COLO829 (cell line): ENCODE measurements at places on chromosomes 3 and 15.
A peak's percentile ranks its signal among the peaks of the same experiment; 100 is the strongest.

DNA sequence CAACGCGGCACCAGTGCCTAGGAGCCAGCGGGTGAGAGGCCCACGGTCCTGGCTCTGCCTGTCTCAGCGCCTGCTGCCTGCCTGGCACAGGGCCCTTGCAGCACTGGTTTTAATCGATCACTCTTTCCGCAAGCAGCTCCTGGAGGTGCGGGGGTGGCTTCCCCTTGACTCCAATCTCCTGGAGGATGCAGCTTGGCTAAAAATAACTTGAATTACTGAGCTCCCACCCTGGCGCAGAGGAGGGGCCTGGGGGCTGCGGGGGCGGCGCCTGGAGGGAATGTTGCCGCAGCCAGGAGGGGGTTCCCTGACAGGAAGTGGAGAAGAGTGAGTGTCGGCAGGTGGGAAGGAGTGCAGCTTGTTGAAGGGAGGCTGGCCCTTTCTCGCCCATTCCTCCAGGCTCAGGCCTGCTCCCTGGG is 9.9 kb upstream of the RPL29 start:
- peak; percentile 66 for DNase-seq

DNA sequence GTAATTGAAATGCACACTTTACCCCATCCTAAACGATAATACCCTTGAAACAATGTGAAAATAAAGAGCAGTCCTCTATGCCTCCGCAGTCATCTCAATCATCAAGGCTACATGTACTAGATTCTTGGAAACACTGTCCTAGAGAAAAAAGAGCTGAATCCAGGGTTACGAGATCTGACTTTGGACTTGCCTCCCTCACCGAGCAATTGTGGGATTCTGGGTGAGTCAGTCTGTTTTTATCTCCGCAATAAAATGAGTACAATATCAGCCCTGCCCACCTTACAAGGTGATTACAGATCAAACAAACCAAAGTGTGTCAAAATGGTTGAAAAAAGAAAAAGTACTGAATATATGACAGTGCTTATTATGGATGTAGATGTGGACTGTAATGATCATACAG is 152.3 kb upstream of the SNTN start:
- DNase-seq = no peak

DNA sequence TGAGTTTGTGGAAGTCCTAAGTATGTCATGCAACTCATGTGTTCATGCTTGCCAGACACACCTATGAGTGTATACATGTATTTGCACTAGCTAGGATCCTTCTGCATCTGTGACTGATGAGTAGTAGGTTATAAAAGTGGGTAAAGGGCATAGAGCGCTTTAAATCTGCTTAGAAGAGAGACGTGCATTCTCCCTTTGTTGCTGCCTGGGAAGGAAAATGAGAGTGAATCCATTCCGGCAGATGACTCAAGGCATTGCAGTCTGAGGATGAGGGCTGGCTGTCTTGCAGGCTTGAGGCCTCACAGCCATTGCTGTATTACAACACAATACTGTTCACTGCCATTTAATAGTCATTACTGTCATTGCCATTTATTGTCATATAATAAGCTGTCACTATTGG is 120.8 kb upstream of the UMPS start:
- DNase-seq = no peak

GRCh38 chr3:175336406-175337133 is 477.4 kb downstream of the NAALADL2 start:
- no peak for DNase-seq

GRCh38 chr3:31541089-31541488 is 8.4 kb downstream of the STT3B start:
- DNase-seq = no peak

DNA sequence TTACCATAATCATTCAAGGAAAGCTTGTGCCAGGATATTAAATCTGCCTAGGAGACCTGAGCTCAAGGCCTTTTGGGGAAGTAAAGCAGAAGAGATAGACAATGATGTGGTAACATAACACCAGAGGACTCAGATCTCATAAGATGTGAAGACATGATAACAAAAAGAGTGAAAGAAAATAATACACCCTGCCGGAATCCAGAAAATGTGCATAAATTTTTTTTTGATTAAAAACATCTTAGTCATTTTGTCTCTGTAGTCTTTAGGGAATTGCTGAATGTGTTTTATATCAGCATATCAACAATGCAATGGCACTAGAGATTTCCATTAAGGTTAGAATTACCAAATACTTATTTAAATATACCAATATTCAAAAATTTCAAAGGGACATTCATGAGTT is 326.8 kb upstream of the ROBO1 start:
- DNase-seq = no peak

GRCh38 chr15:83249030-83249343 is 35.5 kb downstream of the BNC1 start:
- no peak for DNase-seq

GRCh38 chr3:187072102-187072501 is 67.2 kb downstream of the RPL39L start:
- no peak for DNase-seq

- DNase-seq = no peak
These were observed 194.8 kb downstream of the SLC9A9 start for GRCh38 chr3:143653493-143653892.

- DNase-seq = peak; percentile 88
These were observed 1.3 kb upstream of the TWF2 start for GRCh38 chr3:52240059-52240885.

- DNase-seq = no peak
These were observed 45.2 kb downstream of the C2CD4B start for GRCh38 chr15:62119874-62120273.

- no peak for DNase-seq
These were observed 86.2 kb upstream of the COL6A5 start for GRCh38 chr3:130259166-130259874.

- no peak for DNase-seq
These were observed 74.9 kb downstream of the PIK3R4 start for GRCh38 chr3:130671545-130672312.

GRCh38 chr15:83010709-83011270 is 649 bp downstream of the C15orf40 start:
- DNase-seq = peak; percentile 66

- no peak for DNase-seq
These were observed 232.5 kb upstream of the TBL1XR1 start for GRCh38 chr3:177429771-177430170.

GRCh38 chr15:56964182-56964581 is 45.7 kb downstream of the TCF12 start:
- no peak for DNase-seq

DNA sequence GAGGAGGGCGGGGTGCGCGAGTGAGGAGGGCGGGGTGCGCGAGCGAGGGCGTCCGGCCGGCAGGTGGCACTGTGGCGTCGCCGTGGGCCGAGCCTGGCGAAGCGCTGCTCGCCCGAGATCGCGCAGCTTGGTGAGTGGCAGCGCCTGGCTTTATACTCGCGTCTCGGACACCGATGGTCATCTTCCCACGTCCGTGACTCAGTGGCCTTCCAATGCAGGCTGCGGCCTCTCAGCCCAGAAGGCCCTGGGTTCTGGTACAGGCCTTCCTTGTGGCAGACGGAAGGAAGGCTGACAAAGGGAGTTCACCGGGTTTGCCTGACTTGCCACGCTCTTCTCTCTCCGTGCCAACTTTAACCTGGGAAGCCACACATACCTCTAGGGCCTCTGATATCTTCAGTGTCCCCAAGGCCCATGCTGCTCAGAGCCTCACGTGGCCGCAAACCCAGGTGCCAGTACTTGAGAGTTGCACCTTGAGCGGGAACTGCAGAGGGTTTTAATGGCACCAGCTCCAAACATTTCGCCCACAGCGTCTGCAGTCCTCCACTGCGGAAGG is 195.3 kb upstream of the LYSMD4 start:
- peak; percentile 71 for DNase-seq

DNA sequence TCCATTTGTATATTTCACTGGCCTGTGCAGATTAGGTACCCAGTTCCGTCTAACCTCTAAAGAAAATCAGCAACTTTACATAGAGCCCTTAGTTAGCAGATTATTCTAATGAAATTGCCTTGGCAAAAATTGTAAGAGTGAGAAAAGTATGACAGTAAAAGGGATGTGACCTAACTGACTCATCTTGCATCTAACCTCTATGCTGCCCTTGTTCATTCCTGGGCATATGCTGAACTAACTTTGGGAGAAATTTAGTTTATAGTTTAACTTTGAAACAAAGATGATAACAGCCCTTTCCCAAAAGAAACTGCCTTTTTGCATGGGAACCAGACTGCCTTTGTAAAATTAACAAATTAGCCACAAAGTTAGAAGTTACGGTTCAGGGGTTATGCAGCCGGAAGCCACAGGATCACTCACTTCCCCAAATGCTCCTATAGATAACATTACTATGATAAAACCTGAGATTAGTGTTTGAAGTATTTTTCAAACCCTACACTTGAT is 839.8 kb upstream of the ALCAM start:
- no peak for DNase-seq

DNA sequence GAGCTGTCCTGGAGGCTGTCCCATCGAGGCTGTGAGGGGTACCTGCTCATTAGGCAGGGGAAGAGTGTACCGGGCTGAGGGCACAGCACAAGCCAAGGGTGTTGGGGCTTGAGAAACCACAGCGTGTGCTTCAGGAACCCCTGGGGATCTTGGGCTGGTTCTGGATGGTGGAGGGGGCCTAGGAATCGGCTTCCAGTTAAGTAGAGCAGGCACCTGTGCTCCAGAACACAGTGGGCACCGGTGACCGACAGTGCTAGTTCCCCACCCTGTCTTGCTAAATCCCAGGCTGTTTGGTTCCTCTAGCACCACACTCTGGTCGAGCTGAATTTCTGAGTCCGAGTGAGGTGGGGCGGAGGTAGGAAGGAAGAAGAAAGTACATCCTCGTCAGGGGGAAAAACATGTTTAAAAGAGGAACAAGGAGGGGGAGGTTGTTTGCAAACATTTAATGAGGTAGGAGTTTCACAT is 29.1 kb downstream of the SLC6A6 start:
- no peak for DNase-seq

DNA sequence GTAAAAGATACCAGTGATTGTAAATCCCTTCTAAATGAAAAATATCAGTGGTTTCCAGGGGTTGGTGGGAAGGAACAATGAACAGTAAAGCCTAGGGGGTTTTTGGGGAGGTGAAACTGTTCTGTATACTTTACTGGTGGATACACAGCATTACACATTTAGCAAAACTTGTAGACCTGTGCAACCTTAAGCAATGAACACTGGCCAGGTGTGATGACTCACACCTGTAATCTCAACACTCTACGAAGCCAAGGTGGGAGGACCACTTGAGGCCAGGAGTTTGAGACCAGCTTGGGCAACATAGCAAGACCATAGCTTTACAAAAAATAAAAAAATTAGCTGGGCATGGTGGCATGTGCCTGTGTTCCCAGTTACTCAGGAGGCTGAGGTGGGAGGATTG is 1.8 kb downstream of the CCDC13 start:
- no peak for DNase-seq

DNA sequence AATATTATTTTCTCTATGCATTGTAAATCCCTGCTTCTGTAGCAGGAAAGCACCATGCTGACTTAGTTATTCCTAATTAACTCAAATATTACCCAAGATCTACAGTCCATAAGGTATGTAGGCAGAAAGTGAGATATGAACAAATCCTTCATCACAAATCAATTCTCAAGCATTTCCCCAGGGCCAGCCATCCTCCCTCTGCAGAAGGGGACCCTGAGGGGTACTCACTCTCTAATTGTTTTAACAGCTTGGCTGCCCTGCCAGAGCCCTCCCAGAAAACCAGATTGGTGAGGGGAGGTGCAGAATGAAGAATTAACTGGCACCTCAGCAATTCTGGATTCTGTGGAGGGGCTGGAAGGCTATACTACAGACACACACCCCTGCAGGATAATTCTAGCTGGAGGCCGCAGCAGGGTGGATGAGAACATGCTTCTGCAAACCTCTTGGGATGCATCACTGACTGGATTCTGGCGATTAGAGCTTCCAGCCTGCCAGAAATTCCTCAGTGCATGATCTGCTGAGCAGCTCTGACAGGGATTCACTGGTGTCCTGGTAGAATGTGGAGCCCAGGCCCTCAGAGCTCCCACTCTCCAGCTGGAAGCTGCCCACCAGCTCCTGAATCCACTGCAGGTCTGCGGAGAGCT is 88.6 kb upstream of the HERC1 start:
- DNase-seq = no peak

GRCh38 chr3:196971094-196971698 is 2.6 kb upstream of the PIGZ start:
- DNase-seq = no peak

DNA sequence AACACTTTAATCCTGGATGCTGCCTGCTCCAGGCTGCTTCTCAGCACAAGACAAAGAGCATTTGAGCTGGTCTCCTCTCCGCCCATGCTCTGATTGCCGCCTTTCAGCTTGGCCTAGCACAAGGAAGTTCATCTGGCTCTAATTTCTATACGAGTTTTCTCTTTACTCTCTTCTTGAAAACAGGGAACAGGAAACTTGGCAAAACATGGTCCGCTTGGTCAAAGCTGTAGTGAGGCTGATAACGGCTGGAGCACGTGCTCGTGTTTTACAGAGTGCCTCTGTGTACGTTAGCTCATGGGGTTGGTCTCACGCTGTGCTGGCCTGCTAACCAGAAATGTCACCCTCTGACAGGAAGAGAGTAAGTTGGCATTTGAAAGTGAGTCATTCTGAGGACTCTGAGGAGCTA is 19.2 kb downstream of the RARRES1 start:
- DNase-seq = peak; percentile 91

DNA sequence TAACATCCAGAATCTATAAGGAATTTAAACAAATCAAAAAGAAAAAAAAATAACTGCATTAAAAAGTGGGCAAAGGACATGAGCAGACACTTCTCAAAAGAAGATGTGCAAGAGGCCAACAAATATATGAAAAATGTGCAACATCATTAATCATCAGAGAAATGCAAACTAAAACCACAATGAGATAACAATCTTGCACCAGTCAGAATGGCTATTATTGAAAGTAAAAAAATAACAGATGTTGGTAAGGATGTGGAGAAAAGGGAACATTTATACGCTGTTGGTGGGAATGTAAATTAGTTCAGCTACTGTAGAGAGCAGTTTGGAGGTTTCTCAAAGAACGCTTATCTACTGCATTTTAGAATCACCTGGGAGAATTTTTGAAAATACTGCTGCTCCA is 186.1 kb downstream of the OTOL1 start:
- DNase-seq = no peak

GRCh38 chr3:123692671-123693070 is 107.8 kb upstream of the HACD2 start:
- DNase-seq = no peak
